Posterior vena cava (tissue), 2 donors: ENCODE measurements at places on chromosomes 11 and 22.

DNA sequence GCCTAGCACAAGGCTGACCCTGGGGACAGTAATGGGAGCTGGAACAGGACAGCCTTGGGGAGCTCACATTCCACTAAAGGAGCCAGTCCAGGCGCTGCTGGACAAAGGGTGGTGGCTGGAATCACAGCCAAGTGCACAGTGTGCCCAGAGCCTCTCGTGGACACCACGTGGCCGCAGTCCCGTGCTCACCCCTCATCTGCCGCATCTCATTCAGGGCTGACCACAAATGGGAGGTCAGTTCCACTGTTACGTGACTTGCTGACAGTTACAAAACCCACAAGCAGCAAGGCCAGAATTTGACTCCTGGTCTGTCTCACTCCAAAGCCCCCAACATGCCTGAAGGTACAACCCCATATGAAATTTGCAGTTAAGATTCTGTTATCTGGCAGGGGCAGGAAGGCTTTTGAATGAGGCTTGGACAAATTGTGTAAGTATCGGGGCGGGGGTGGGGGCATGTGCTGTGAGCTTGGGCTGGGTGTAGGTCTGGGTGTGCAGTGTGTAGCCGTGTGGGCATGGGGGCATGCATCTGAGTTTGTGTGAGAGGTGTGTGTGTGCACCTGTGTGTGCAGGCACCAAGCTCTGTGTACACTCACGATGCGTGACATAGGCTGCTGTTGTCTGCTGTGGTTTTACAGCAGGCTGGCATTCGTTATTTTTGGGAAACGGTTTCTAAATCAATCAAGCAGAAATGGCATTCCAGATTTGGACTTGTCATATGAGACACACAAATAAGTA lies 301.7 kb downstream of the BRD1 start:
- peak; percentile 54 for DNase-seq

- DNase-seq, result peak; percentile 83
Measured at GRCh38 chr11:128694618-128695481, 978 bp downstream of the FLI1 start.

DNA sequence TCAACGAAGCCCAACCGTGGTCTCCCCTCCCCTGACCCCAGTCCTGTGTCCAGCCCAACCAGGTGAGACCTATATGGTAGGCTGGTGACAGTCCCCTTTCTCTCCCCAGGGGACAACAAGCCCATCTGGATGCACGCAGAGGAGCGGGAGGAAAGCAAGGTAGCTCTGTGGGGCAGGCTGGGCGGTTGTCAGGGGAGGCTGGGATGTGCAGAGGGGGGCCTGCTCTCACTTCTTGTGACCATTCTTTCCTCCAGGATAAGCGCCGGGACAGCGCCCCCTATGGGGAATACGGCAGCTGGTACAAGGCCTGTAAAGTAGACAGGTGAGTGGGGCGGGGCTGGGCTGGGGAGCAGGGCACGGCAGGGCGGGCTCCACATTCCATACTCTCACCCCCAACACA lies 3.5 kb upstream of the RAB1B start:
- DNase-seq, result no peak

GRCh38 chr22:37045958-37046357 lies 5.6 kb upstream of the KCTD17 start:
- DNase-seq, result no peak

DNA sequence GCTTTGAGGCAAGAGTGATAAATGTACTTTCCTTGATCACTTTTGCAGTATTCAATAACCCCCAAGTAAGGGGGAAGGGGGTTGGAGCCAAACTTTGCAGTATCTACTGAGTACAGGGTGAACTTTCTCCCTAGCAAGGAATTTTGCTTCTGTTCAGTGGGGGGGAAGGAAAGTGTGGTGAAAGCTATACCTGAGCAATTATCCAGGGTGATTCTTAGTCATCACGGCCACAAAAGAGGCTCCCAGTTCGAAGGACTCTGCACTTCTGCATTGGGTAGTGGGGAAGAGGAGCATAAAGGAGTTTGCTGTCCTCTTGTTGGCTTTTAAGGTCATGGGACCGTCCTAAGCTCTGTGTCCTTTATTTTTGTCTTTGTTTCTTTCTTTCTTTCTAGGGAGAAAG lies 346.5 kb upstream of the SYN3 start:
- DNase-seq, result no peak

- DNase-seq, result no peak
Measured at GRCh38 chr11:61193596-61193995, 9.7 kb upstream of the PGA3 start.

- DNase-seq, result no peak
Measured at GRCh38 chr22:50143096-50143495, 27.4 kb upstream of the PANX2 start.

DNA sequence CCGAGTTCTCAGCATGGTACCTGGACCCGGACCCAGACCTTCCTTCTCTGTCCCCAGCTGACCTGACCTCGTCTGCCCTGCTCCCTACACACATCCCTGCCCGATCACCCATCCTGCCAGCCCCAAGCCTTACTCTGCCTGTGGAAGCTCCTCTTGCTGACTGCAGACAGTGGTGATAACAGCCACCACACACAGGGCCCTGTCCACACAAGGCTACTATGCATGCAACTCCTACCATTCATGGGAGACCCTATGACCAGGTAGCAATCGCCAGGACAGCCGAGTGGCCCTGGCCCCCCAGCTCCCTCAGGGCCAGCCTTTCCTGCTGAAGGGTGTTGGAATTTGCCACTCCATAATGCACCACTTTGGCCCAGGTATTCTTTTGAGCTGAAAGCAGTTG lies 233.6 kb downstream of the BRD1 start:
- no peak for DNase-seq
